Spinal cord (tissue), 10 donors: ENCODE measurements at places on chromosomes 2 and 18. TPM values are rescaled to one million over a fixed set of nuclear protein-coding genes. Genes with fewer than 3 reads are reported as not detected.

DNA sequence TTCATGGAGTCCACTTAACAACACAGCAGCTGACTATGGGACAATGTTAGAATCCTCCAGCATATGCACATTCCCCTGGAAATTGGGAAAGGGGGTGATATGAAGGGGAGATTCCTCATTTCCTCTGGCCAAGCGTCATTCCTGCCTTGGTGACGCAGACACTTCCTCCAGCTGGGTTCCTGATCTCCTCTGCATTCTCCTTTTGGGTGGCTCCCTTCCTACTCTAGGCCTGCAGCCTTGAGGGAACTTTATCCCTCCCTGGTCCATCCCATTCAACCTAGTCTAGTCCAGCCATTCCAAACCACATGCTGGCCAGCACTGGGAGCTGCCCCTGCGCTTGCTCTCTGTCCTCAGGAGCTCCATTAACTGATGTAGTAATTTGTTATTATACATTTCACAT, 216.8 kb downstream of the VAPA start:
- no peak for DNase-seq

Gene KLHL14
- 2.9 TPM for total RNA-seq

Gene RNF125
- total RNA-seq = 4.1 TPM

Gene CGREF1
- 19.0 TPM for total RNA-seq

- DNase-seq = no peak
Measured at GRCh38 chr2:207828361-207829057, 58.8 kb upstream of the FZD5 start.

GRCh38 chr2:2898744-2899143, 478.9 kb downstream of the EIPR1 start:
- DNase-seq = no peak

Gene GPN1
- 35.8 TPM for total RNA-seq

- no peak for DNase-seq
Measured at GRCh38 chr18:63315131-63315662, 4.4 kb downstream of the BCL2 start.

DNA sequence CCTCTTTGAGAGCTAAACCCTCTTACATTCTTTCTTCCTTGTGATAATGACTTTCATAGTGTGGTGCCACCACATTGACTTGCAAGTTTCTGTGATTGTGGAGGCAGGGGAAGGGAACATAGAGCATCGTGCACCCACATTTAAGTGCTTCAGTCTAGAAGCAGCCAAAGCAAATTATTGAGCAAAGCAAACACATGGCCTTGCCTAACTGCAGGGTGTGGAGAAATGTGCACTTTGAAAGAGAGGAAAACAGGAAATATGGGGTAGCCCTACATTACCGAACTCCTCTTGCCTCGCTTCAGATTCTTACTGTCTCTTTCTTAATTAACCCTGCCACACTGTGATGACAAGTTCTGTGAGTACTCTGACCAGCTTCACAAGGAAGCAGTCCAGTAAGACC, 814.6 kb downstream of the SLC4A3 start:
- no peak for DNase-seq
